ENCODE measurements at places on chromosomes 3 and 15.

- DNase-seq = no peak
Observed at GRCh38 chr15:41494922-41495735, 1.5 kb downstream of the ITPKA start.

DNA sequence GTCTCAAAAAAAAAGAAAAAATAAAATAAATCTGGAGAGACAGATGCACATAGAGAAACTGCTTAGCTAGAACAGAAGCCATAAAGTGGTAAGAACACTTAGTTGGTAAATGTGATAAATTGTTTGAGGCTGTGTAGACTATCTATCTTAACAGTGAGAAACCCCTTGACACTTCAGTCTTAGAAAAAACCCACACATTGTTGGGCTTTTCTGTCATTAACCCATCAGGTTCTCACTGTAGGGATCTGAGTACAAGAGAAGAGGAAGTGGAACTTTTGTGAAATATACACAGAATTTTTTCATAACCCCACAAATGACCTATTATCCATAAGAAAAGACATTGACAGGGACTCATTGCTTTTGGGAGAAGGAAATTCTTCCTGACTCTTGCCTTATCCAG is 24.4 kb downstream of the TP63 start:
- DNase-seq = no peak

DNA sequence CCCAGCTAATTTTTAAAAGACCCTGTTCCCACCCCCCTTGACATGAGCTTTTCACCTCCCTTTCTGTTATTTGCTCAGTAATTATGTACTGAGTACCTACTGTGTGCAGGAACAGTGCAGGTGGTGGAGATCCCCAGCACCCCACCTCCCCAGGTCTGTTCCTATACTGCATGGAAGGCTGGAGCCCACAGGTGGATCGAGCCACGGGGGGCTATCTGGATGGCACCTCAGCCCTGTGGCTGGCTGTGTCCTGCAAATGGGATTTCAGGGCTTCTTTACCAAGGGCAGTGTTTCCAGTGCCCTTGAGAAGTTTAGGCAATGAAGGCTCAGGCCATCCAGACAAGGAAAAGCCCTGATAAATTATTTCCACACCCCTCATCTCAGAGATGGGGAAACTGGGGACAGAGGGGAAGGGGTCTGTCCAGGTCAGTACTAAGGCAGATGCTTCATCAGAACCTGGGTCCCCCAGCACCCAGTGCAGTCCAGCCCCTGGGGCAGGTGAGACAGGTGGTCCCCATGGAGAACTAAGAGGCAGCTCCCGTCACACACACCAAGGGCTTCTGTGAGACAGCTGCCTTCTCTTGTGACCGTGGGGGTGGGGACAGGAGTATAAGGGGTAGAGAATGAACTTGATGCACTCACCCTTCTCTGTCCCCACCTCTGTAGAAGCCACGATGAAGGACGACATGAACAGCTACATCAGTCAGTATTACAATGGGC is 109.6 kb downstream of the ETFA start:
- DNase-seq = no peak

DNA sequence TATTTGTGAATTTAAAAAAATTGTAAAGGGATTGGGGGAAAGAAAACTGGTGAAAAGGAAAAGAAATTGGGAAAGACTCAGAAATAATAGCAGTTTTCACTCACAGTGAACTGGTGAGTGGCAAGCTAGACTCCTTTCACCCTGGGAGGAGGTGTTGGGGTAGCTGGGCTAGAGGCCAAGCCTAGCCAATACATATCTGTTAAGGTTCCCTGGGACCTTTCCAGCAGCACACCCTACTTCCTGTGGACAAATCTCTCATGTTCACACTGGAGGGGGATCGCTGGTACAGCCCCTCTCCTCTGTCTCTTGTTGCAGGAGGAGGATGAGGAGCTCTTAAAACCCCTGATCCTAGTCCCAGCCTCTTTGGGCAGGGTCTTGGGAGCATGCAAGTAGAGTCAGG is 3.7 kb upstream of the RPP25 start:
- no peak for DNase-seq

DNA sequence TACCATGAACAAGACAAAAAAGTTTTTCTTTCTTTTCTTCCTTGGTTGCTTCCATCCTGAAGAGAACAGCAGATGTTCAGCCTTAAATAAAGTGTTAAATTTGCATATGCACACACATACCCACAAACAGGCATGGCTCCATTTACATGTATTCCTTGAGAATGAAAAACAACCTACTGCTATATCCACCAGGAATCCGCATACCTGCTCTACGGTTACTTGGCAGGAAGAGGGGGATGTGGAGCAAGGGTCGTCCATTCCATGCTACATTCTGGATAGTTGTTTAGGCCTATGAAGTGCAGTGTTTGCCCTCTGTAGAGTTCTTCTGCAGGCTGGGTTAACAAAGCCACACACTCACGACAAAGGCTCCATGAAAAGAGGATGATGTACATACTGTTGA is 322.8 kb downstream of the KCNH8 start:
- DNase-seq = no peak

- DNase-seq = no peak
Observed at GRCh38 chr3:108320746-108321350, 24.5 kb downstream of the HHLA2 start.

DNA sequence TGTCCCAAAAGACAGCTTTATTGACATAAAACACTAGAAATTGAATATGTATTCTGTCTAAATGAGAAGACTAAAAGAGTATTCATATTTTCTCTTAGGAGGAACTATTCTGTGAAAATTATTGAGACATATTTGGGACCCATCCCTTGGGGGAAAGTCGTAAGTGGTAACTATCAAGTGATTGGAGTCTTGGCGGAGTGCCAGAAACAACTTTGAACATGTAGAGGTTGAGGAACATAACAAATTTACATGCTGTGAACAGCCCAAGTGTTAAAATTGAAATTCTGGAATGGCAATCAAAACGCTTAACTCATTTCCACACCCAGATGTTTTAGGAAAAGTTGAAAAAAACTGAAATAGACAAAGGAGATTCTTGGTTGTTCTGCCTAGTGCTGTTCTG is 1034.6 kb downstream of the NSUN3 start:
- no peak for DNase-seq

- no peak for DNase-seq
Observed at GRCh38 chr3:153209596-153209995, 47.6 kb downstream of the RAP2B start.

GRCh38 chr3:150118219-150118618 is 147.5 kb upstream of the PFN2 start:
- no peak for DNase-seq

DNA sequence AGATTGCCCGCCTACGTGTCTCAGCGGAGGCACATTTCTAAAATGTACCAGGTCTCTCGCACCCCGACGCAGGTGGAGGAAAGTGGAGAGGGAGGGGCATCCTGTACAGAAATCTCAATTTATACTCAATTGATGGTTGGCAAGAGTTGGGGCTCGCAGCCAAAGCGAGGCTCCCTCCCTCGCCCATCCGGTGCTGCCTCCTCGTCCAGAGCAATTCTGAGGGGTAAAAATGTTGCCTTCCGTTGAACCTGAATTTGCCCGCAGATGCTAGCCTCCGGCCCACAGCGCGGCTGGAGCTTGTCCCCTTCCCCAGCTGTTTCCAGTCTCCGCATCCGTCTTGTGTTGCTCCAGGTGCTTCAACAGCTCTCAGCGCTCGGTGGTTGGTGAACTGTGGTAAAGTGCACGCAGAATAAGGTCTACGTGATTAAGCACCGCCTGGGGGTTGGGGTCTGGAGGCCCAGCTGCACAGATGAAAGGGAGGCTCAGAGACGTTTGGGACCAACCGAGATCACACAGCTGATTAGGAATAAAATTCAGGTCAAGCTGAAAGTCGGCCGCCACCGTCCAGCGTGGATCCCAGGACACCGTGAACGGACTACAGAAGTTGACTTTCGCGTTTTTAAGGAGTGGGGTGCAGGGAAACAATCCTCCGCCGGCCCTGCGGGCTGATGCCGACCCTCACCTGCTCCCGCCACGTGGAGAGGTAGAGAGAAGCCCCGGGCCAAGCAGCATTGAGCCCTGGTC is 846 bp upstream of the POLG start:
- no peak for DNase-seq

DNA sequence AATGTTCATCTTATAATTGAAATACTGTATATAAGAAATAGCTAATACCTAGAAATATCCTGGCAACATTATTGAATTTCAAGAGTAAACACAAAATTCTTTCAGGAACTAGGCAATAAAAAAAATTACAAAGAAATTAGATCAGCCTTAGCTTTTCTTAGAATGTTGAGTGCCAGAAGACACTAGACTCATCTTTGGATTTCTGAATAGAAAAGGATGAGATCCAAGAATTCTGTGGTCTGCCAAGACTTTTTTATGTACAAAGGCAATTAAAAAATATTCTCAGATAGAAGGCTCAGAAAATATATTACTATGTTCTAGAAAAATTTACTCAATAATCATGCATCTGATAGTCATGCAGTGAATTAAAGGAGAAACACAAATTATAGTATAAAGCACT is 294.5 kb upstream of the CDIN1 start:
- DNase-seq = no peak

GRCh38 chr3:156548902-156549301 is 6.0 kb downstream of the SSR3 start:
- no peak for DNase-seq

DNA sequence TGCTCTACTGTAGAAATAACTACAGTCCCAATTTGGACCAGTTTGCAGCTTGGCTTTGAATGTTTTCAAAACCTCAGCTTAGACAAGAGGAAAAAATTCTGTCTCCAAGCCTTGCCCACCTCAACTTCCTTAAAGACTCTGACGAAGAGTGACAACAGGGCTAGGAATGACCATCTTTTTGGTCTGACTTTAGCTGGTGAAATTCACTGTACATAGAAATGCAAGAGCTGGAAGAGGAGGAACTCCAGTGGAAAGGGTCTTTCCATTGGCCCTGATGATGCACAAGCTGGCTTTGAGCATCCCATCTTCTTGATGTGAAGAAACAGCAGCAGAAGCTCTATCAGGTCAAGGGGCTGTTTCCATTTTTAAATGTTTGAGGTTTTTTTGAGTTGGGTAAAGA is 22.7 kb upstream of the SH3BP5 start:
- no peak for DNase-seq

DNA sequence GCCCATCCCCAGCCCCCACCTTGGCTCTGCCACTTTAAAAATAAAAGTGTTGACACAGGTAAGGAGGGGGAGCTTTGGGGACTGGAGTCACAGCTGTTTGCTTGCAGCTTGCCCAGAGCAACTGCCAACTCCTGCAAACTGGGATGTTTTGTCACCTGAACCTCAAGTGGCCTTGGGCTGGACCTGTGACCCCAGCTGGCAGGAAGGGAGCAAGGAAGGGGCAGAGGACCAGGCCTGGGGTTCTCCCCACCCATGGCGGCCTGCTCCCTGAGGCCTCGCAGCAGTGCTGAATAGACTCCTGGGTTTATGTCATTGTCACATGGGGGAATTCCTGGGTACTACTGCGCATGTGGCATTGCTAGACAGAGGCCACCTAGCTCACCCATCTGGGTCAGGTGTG is 246.9 kb upstream of the TLE3 start:
- DNase-seq = no peak

- DNase-seq = no peak
Observed at GRCh38 chr15:74229686-74230085, 6.4 kb upstream of the CCDC33 start.

GRCh38 chr3:192947421-192947820 is 29.8 kb upstream of the MB21D2 start:
- no peak for DNase-seq

DNA sequence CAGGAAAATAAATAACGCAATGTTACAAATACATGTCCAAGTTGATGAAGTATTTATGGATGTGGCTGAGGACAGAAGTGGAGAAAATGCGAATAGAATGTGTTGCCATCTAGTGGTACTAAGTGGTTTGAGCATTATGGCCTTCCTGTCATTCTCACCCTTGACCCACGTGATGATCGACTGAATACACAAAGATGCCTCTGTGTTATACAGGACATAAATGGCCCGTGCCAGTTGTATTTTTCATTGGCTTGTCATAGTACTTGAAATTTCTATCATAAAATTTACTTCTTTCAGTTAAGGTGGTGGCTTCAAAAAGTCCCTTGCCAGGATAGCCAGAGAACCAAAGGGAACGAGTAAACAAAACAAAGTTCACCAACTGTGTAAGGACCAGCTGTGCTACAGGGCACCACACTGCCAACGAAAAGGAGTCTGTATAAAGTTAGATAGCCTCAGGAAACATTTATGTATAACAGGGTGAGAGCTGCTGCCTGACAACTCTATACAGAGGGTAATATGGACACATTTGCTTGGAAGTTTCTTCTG is 103.7 kb downstream of the MYH15 start:
- no peak for DNase-seq

GRCh38 chr3:73490453-73491286 is 134.1 kb downstream of the PDZRN3 start:
- DNase-seq = no peak

DNA sequence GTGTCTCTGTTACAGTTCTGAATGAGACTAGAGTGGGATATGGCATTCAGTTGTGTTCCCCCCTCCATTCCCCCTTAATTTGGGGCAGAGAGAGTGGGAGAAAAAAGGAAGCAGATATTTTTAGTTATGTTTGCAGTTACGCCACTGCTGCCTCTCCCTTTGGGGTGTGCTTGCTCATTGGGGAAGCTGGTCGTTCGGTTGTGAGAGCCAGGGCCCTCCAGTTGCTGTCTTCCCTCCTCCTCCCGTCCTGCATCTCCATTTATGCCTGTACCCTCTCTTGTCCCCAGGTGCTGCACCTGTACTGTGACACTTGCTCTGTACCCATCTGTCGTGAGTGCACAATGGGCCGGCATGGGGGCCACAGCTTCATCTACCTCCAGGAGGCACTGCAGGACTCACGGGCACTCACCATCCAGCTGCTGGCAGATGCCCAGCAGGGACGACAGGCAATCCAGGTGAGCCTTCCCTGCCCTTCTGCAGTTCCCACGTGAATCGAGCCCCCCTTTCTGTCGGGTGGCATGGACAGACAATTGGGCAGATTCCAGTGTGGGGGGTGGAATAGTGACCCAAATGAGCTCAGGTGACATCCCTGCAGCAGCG is 55.8 kb downstream of the TRIM71 start:
- DNase-seq = no peak

DNA sequence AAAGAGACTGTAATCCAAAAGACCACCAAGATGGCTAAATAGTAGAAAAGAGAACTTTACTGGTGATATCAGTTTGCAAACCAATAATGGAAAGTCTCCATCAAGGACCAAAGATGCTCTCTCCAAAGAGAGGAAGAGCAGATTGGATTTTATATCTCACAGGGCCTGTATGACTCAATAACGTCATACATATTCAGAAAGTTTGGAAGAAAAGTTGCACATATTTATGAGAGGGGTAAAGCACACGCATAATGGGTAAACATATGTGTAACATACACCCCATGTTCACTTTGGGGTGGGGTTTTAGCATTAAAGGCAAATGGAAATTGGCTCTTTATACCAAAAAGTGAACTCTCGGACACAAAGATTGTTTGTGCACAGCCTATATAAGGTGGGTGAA is 274.5 kb upstream of the POU1F1 start:
- no peak for DNase-seq

DNA sequence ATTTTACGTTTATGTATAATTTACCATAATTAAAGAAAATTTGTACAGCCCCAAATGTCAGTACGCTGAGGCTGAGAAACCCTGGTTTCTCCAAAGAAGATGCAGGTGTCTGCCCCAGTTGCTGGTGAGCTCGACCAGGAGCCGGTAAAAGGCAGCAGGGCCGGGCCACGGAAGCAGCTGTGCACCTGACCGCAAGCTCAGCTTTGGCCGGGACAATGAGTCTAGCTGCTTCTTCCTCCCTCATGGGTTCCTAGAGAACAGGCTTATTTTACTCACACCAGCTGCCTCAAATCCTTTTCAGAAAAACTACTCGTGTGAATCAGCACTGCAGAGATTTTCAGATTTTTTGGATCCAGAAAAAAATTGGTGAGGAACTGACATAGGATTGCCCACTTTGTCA is 18.0 kb upstream of the ZXDC start:
- no peak for DNase-seq
